Epithelial cell of proximal tubule (primary cell): ENCODE measurements at places on chromosomes 12 and 14. TPM values are rescaled to one million over a fixed set of nuclear protein-coding genes. Genes with fewer than 3 reads are reported as not detected.

DNA sequence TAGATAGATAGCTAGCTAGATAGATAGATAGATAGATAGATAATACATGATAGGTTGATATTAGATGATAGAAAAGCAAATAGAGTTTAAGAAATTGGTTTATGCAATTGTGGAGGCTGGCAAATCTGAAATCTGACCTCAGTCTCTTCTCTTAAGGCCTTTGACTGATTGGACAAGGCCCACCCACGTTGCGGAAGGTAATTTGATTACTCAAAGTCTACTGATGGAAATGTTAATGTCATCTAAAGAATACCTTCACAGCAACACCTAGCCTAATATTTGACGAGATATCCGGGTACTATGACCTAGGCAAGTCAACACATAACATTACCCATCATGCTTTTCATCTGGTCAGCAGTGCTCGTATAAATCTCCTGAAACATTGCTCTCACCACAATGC is 190.4 kb downstream of the ZFP36L1 start:
- DNase-seq, result no peak

The CCDC196 gene
- not detected in 2 replicates for total RNA-seq

DNA sequence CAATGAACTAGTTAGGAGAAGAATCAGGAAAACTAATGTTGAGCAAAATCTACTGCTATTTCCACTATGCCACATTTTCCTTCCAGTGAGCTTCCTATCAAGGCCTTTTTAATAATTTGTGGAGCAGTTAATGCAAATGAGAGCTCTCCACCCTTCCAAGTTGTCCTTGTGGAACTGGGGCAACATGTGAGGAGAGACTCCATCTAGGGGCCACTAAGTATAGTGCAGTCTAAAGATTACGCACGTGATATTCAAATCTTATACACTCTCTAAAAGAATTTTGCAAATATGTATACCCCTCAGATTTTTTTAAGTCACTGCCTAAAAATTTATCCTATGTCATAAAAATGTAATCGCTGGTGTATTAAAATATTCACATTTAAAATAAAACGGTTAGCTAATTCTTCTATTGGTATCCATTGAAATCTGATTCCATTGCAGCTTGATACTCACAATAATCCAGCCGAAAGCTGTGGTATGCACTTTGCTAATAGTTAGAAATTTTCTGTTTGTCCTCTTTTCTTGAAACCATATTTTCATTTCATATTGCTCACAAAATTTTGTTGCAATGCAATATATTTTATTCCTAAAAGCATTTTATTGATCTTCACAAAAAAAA is 100.1 kb downstream of the PAH start:
- no peak for DNase-seq

The RAB35 gene
- 18.6 and 43.6 TPM in 2 replicates for total RNA-seq

The ACSS3 gene
- 2.5 and 3.4 TPM in 2 replicates for total RNA-seq

GRCh38 chr12:3632256-3632655 is 120.7 kb downstream of the CRACR2A start:
- DNase-seq, result no peak

The TMPRSS12 gene
- not detected in 2 replicates for total RNA-seq

The CELA1 gene
- not detected in 2 replicates for total RNA-seq

DNA sequence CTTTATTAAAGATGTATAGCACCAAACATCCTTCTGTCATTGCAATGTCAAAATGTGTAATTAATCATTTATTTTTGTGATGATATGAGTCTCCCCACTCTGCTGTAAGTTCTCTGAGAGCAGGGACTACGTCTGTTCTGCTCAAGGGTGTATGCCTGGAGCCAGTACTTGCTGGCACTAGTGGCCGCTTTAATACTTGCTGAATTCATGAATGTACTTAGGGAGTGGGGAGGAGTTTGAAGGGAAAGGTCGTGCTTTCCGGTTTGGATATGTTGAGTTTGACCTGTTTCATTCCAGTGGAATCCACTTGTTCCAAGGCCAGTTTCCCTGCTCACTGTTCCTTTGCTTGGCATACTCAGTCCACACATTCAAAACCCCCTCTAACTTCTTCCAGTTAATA is 1.9 kb upstream of the DCAF5 start:
- DNase-seq, result no peak

The FGD4 gene
- total RNA-seq, result 16.5 and 19.9 TPM in 2 replicates

DNA sequence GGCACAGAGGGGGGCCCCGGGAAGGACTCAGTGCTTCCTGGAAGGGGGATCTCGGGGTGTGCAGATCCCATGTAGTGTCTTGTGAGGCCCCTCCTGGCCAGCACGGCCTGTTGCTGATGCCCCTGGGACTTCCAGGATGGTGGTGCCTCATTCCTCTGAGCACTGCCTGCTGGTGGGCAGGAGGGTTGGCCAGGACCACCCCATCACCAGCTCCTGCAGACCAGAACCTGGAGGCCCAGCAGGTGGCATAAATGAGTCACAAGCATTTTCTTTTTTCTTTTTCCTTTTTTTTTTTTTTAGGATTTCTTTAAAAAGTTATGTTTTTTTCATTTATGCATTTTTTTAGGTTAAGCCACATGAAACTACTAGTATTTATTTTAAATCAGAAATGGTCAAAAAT is 8.0 kb downstream of the MMP17 start:
- DNase-seq, result no peak

DNA sequence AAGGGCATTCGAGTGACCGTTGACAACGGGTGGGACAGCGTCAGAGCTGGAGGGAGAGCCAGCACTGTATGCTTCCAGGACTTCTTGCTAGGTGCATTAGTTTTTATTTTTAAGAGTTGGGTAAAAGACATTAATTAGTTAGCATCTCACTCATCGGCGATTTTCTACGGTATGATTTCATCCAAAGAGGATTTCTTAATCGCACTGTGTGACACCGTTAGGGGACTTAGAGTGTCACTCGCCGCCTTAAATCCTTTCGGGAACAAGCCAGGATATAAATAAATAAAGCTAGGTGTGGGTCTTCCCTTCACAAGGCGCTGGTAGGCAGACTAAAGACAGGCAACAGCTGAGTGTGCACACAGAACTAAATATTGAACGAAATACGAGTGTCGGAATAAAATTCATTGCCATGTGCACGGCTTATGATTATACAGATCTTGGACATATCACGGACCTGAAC is 869 bp upstream of the NOVA1 start:
- DNase-seq, result no peak

DNA sequence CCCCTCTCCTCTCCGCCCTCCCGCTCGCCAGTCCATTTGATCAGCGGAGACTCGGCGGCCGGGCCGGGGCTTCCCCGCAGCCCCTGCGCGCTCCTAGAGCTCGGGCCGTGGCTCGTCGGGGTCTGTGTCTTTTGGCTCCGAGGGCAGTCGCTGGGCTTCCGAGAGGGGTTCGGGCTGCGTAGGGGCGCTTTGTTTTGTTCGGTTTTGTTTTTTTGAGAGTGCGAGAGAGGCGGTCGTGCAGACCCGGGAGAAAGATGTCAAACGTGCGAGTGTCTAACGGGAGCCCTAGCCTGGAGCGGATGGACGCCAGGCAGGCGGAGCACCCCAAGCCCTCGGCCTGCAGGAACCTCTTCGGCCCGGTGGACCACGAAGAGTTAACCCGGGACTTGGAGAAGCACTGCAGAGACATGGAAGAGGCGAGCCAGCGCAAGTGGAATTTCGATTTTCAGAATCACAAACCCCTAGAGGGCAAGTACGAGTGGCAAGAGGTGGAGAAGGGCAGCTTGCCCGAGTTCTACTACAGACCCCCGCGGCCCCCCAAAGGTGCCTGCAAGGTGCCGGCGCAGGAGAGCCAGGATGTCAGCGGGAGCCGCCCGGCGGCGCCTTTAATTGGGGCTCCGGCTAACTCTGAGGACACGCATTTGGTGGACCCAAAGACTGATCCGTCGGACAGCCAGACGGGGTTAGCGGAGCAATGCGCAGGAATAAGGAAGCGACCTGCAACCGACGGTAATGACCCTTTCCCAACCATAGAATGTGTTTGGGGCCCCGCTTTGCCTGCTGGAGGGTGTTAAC is 615 bp downstream of the CDKN1B start:
- DNase-seq, result no peak

GRCh38 chr14:65387628-65388027 is 24.9 kb upstream of the FUT8 start:
- DNase-seq, result no peak

- peak; percentile 53 for DNase-seq
Observed at GRCh38 chr14:59161561-59162175, 26.8 kb upstream of the DAAM1 start.

- DNase-seq, result no peak
Observed at GRCh38 chr14:23057757-23058653, 685 bp upstream of the CDH24 start.

DNA sequence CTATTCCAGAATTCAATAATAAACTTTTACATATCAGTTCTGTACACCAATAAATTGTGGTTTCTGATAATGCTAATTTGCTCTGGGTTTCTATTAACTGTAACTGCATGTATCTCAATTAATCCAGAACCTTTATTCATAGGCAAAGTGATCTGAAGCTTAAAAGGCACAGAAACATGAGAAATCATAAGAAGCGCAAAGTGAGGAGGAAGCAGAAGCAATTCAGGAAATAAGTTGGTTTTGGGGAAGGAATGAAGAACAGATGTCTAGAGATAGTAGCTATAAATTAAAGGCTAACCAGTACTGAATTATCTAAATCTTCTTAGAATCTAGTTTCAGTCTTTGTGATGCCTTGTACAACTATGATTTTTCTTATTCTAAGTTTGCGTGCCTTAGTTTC is 24.6 kb downstream of the KERA start:
- DNase-seq, result no peak

GRCh38 chr12:110266980-110267620 is 13.9 kb upstream of the ATP2A2 start:
- DNase-seq, result no peak

- DNase-seq, result no peak
Observed at GRCh38 chr12:68798882-68799234, 9.1 kb upstream of the MDM2 start.

The NFATC4 gene
- total RNA-seq, result 4.5 and 30.2 TPM in 2 replicates

GRCh38 chr14:61042220-61042619 is 61.2 kb downstream of the SLC38A6 start:
- DNase-seq, result no peak

DNA sequence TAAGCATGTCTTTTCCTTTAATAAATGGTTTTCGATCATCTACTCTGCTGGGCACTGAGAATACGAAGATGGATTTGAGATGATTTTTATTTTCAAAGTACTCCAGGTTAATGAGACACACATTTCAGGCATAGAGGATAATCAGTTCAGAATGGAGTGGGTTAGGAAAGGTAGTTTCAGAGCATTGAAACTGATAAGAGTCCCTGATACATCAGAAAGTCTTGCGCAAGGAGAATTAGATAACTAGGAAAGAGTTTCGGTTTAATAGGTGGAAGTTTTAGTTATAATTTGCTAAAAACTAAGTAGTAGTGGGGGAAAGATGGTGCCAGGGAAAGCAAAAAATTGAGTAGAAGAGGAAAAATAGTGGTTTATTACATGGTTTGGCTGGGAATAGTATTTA is 50.1 kb downstream of the ZDHHC17 start:
- no peak for DNase-seq

The KCNC2 gene
- total RNA-seq, result not detected in 2 replicates

DNA sequence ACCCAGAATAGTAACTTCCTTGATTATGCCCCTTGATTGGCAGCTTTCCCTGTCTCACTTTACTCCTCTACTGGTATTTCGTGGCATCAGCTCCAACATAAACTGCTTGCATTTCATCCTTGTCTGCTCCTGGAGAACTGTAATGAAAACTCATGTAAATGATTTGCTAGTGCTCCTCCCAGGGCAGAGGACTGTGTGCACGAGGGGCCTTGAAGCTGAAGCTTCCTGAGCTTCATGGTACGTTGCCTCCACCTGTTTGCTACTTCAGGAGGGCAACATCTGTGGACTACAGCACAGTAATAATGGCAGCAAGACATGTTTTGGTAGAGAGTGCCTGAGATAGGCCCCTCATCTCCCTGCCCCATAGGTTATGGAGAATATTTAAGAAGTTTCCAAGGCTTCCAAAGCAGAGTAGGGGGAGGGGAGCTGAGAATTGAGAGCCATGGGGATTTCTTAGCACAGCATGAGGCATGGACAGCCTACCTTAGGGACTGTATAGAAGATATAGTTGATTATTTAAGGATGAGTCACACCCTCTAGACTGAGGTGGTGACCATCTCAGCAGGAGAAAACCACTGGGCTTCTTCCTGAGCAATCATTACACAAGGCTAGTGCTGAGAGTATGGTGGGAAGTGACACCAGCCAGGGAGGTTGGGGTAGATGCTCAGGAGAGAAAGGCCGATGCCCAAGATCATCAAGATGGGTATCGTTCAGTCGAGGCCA is 29.5 kb downstream of the CCDC198 start:
- peak; percentile 36 for DNase-seq

- peak; percentile 9 for DNase-seq
Observed at GRCh38 chr14:100665511-100666032, 61.1 kb upstream of the DLK1 start.

- no peak for DNase-seq
Observed at GRCh38 chr14:67574156-67574555, 25.9 kb downstream of the PIGH start.

GRCh38 chr14:21334202-21334906 is 49.5 kb downstream of the SUPT16H start:
- DNase-seq, result peak; percentile 3

The PLEKHD1 gene
- total RNA-seq, result under 0.01 and 0.07 TPM in 2 replicates

- no peak for DNase-seq
Observed at GRCh38 chr12:110353211-110353965, 50.1 kb downstream of the ANAPC7 start.

The BDKRB1 gene
- 0.40 TPM in 1 of 2 replicates, not detected in the other for total RNA-seq

DNA sequence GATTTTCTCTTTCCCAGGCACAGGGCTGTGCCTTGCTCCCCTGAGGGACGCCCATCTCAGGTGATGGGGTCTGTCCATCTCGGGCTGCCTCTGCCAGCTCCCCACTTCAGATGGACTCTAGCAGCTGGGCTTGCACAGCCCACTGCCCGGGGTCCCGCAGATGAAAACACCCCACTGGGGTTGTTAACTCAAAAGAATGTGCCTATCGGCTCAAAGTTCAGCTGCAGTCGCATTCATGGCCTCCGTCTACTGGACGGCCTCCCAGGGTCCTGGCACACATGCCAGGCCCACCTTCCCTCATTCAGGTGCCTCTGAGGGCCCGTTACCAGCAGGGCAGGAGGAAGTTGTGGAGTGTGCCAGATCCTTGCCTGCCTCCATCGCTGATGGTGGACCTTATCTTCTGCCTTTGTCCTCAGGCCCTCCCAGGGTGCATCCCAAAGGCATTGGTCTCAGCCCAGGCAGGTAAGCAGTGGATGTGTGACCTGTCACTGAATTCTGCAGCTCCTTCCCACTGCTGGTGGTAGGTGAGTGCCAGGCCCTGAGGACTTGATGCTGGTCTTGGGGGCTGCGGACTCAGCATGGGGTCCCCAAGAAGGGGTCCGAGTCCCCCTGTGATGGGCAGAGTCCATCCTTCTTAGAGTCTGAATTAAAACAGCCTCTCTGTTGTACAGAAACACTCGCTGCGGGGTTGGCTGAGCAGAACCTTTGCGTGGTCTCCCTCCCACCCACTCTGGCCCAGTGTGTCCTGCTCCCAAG is 324.6 kb upstream of the DIO3 start:
- DNase-seq, result no peak

The CCDC197 gene
- total RNA-seq, result not detected in 2 replicates

GRCh38 chr12:122206976-122207375 is 3.5 kb downstream of the B3GNT4 start:
- no peak for DNase-seq

- peak; percentile 55 for DNase-seq
Observed at GRCh38 chr12:27383429-27384260, 51.0 kb downstream of the BMAL2 start.

GRCh38 chr14:69877492-69877891 is 1.7 kb upstream of the SMOC1 start:
- DNase-seq, result no peak
